ENCODE measurements at places on chromosomes 12 and 14.

- H3K4me3 ChIP-seq: peak overlapping the region; percentile 73
- no peak for DNase-seq
- no peaks in the 10 kb centered on the region for H3K36me3 ChIP-seq
- H3K27me3 ChIP-seq: peaks cover 7% of the 10 kb centered on the region
- H3K4me1 ChIP-seq: peaks cover 8% of the 10 kb centered on the region
- no peak overlapping the region for H3K27ac ChIP-seq
These were observed 109.8 kb upstream of the EGLN3 start for GRCh38 chr14:34060651-34060999.

DNA sequence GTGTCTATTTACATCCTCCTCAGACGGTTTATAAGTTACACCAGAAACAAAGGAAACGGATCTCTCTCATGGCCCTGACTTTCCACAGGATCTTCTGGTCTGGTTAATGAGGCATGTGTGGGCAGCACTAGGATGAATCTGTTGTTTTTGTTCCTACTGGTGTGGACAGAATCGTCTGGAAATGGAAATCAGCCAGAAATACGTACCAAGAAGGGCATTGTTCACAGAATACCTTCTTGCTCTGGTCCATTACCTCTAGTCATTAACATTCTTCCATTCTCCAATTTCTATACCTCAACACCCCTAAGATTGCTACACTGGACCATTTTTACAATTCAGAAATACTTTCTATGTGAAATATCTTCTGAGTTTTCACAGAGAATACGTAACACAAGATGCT lies 86.0 kb downstream of the TPH2 start:
- no peak overlapping the region for H3K4me3 ChIP-seq
- H3K27me3 ChIP-seq: peaks cover 8% of the 10 kb centered on the region
- DNase-seq: no peak
- H3K4me1 ChIP-seq: no peaks in the 10 kb centered on the region

GRCh38 chr14:103361867-103362266 lies 23.3 kb upstream of the MARK3 start:
- H3K27ac ChIP-seq: no peak overlapping the region
- no peak for DNase-seq
- peaks cover 3% of the 10 kb centered on the region for H3K4me1 ChIP-seq
- H3K36me3 ChIP-seq: peaks cover 2% of the 10 kb centered on the region
- H3K4me3 ChIP-seq: no peak overlapping the region

GRCh38 chr14:66503532-66503931 lies 4.4 kb upstream of the GPHN start:
- no peak overlapping the region for H3K4me3 ChIP-seq
- H3K4me1 ChIP-seq: peaks cover 8% of the 10 kb centered on the region

GRCh38 chr12:65867394-65867793 lies 43.1 kb downstream of the HMGA2 start:
- no peak overlapping the region for H3K27ac ChIP-seq
- no peak for DNase-seq
- H3K36me3 ChIP-seq: no peaks in the 10 kb centered on the region
- H3K4me1 ChIP-seq: no peaks in the 10 kb centered on the region
- H3K27me3 ChIP-seq: no peaks in the 10 kb centered on the region

DNA sequence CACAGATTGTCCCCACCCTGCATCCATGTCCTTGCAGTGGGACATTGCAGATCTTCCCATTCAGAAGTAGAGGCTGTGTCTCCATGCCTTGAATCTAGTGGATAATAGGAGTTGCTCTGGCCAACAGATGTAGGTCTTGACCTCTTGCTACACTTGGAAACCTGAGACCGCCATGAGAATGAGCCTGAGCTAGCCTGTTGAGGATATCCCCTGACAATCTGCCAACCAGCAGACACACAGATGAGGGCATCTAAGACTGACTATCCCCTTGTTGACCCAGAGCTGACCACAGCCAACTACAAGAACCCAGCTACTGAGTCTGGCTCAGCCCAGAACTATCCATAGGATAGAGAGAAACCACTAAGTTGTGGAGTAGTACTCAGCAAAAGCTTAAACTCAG lies 161.1 kb upstream of the NOS1 start:
- H3K27me3 ChIP-seq: peaks cover 7% of the 10 kb centered on the region
- H3K36me3 ChIP-seq: no peaks in the 10 kb centered on the region
- H3K4me3 ChIP-seq: no peak overlapping the region

GRCh38 chr14:25120261-25120660 lies 70.3 kb upstream of the STXBP6 start:
- no peak for DNase-seq
- peaks cover 23% of the 10 kb centered on the region for H3K27me3 ChIP-seq
- no peak overlapping the region for H3K27ac ChIP-seq
- H3K4me1 ChIP-seq: no peaks in the 10 kb centered on the region
- no peaks in the 10 kb centered on the region for H3K36me3 ChIP-seq

GRCh38 chr12:130747867-130748740 lies 32.0 kb upstream of the RIMBP2 start:
- H3K4me3 ChIP-seq: no peak overlapping the region
- peaks cover 39% of the 10 kb centered on the region for H3K27me3 ChIP-seq
- peak overlapping the region; percentile 50 for H3K27ac ChIP-seq
- peaks cover 8% of the 10 kb centered on the region for H3K4me1 ChIP-seq

DNA sequence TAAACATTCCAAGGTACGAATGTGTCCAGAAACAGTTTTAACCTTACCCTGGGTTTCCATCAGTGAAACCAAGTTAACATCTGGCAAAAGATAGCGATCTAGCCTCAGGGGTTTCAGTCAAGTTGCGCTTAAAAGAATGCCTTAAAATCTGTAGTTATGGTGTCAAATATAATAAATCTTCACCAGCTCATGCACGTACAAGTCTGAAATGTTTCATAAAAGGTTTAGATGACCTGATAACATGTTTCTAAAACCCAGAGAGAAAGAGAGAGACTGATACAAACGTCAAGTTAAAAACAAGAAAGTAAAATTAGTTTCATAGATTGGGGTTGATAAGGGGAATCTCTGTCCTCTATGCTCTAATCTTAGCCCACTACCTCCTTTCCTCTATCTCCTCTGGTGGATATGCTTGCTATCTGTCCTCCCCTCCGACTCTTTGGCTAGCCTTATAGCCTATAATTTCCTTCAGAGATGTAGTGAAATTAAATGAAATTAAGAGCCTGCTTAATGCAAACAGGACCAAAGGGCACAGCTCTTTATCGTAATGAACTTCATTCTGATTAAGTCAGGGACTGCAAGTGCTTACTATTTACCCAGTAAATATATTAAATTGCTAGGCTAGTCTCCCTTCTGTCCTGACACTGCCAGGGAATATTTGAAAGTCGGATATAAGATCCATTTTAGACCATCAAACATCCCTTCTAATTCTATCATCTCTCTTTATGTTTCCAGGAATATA lies 18.4 kb upstream of the FOS start:
- H3K27ac ChIP-seq: peak overlapping the region; percentile 99
- H3K4me3 ChIP-seq: peak overlapping the region; percentile 82
- peaks cover 24% of the 10 kb centered on the region for H3K36me3 ChIP-seq
- no peak for DNase-seq

DNA sequence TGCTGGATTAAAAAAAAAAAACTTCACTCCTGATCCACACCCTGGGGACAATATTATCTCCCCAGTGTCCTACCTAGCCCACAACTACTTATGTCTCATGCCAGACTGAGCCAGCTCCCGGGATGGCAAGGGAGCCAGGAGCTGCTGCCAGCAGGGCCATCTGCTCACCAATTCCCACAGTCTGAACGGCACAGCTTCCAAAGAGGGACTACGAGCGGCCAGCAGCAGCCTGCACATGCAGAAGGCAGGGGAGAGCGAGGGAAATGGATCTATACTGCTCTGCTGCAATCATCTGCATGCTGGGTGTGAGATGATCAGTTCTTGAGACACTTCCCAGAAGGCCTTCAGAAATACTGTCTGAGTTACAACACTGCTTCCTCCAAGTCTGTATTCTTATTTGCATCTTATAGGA lies 11.1 kb downstream of the SSH1 start:
- peaks cover 15% of the 10 kb centered on the region for H3K36me3 ChIP-seq
- H3K4me1 ChIP-seq: peaks cover 10% of the 10 kb centered on the region
- no peak overlapping the region for H3K4me3 ChIP-seq
- H3K27ac ChIP-seq: no peak overlapping the region
- H3K27me3 ChIP-seq: no peaks in the 10 kb centered on the region
- no peak for DNase-seq

DNA sequence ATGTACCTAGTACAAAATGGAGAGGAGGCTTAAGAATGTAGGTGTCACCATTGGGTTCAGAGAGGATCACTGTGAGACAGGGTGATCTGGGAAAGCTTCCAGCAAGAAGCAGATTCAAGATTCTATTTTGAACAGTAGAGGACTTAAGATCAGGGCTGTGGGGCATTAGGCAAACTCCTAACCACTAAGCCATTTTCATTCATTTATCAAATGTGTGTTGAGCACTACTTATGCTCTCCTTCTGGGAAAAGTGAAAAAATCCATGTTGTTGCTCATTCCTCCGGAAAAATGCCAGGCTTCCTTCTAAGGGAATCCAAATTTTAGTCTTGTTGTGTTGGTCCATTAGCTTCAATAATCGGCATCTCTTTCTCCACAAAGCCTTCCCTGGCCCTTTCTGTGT lies 163.4 kb downstream of the NUAK1 start:
- no peak overlapping the region for H3K27ac ChIP-seq
- H3K36me3 ChIP-seq: no peaks in the 10 kb centered on the region
- DNase-seq: no peak
- no peaks in the 10 kb centered on the region for H3K27me3 ChIP-seq
- no peak overlapping the region for H3K4me3 ChIP-seq

GRCh38 chr12:49797449-49797776 lies 30.8 kb downstream of the NCKAP5L start:
- H3K36me3 ChIP-seq: peaks cover 19% of the 10 kb centered on the region
- DNase-seq: no peak
- no peaks in the 10 kb centered on the region for H3K4me1 ChIP-seq
- H3K27me3 ChIP-seq: no peaks in the 10 kb centered on the region
- H3K27ac ChIP-seq: no peak overlapping the region
- no peak overlapping the region for H3K4me3 ChIP-seq

GRCh38 chr14:76390621-76391020 lies 14.7 kb downstream of the ESRRB start:
- no peaks in the 10 kb centered on the region for H3K36me3 ChIP-seq
- no peak overlapping the region for H3K4me3 ChIP-seq
- peaks cover 73% of the 10 kb centered on the region for H3K27me3 ChIP-seq
- H3K27ac ChIP-seq: no peak overlapping the region

GRCh38 chr14:84401631-84402030 lies 1128.3 kb upstream of the FLRT2 start:
- no peak overlapping the region for H3K27ac ChIP-seq
- H3K27me3 ChIP-seq: no peaks in the 10 kb centered on the region
- no peak overlapping the region for H3K4me3 ChIP-seq
- DNase-seq: no peak
- no peaks in the 10 kb centered on the region for H3K4me1 ChIP-seq

DNA sequence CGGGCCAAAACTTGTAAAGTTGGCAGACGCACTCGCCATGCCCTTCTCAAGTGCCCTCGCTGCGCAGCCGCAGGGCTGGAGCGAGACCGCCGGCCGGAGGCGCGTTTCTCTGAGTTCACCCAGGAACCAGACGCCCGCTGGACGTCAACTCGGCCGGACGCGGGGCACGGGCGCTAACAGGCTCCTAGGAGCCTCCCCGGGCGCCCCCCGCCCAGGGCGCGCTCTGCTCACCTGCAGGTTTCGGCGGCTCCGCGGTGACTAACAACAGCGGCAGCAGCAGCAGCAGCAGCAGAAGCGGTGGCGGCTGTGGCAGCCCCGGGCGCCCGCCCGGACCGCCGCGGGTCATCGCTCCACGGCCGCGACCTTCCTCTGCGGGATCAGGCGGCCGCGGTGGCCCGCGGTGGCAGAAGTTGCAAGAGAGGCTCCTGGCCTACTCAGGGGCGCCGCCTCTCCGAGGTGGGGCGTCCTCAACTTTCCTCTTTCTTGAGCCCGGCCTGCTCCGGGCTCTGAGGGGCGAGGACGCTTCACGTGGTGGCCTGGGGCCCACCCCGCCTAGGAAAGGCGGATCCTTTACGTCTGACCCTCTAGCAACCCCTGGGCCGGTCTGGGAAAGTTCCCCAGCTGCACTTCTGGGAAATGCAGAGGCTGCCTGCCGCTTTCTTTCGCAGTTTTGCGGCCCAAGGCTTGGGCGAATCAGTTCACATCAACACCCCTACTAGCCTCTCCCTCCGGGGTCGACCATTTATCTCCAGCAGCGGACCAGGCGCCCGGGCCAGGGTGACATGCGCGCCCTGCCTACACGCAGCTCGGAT lies at the start of gene PLBD1:
PLBD1 (minus strand) TSS at position 533 of the 812 bp plus-strand sequence; CDS start at position 346, 187 bp downstream.
- H3K4me3 ChIP-seq: no peak within 1 kb of the TSS
- DNase-seq: no peak
- peaks cover 46% of the 10 kb centered on the region for H3K27me3 ChIP-seq
